CD4-positive, alpha-beta T cell treated with Interleukin-1 beta for 1 hour (primary cell): ENCODE measurements at places on chromosomes 2 and 18.

- DNase-seq: no peak
These were observed 166.7 kb downstream of the ST6GAL2 start for GRCh38 chr2:106719222-106719621.

DNA sequence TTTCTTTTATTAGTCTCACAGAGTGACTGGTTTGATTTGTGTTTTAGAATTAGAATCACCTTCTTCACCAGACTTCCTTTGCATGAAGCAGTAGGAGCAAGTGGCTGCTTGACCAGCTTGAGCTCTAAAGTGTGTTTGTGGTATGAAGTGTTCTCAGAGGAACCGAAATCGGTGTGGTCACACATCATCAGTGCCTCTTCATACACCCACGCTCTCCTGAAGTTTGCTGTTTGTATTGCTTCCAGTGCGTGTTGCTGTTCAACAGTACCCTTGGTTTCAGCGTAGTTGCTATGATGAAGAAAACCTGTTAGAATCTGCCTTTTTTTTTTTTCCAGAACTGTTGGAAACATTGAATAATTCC, 77.9 kb downstream of the LIMS1 start:
- DNase-seq: peak; percentile 66

DNA sequence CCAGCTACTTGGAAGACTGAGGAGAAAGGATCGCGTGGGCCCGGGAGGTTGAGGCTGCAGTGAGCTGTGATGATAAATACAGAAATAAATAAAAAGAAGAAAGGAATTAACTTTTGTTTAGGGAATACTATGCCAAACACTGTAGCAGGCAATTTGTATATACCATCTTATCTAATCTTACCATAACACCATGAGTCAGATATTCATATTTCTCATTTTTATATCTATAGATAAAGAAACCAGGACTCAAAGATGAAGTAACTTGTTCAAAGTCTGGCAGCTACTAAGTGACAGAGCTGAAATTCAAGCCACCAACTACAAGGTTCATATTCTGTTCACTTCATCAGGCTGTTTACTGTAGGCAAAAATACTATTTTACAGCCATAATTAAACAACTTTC, 119.2 kb upstream of the SLC39A10 start:
- DNase-seq: no peak

GRCh38 chr2:138147796-138148195, 183.5 kb downstream of the HNMT start:
- DNase-seq: no peak

GRCh38 chr2:184598316-184599053, at the start of gene ZNF804A:
Gene ZNF804A (plus strand): TSS chr2:184598529. CDS start chr2:184598960, 431 bp downstream.
- DNase-seq: peak; percentile 15

DNA sequence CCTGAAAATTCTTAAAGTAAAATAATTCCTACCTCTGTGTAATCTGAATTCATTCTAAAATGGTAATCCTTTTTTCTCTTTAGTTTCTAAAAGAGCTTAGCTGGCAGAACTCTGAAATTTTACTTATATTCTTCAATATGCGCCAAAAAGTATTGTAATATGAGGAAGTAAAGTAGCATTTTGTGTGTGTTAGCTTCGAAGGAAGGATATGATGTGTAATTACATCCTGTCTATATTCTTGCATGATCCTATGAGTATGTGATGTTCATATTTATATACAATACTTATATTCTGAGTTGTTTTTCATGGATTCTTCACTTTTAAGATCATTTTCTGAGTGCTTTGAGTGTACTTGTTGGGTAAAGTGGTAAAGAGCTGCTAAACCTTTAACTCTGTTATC, 402.9 kb upstream of the PKDCC start:
- no peak for DNase-seq

- DNase-seq: no peak
These were observed 36.5 kb downstream of the KANSL3 start for GRCh38 chr2:96601382-96602292.

GRCh38 chr2:116879650-116880160, 934.8 kb upstream of the DDX18 start:
- no peak for DNase-seq

GRCh38 chr2:3503483-3503882, 15.8 kb downstream of the ADI1 start:
- no peak for DNase-seq

GRCh38 chr18:35141567-35142274, 99.1 kb upstream of the ZNF397 start:
- no peak for DNase-seq

DNA sequence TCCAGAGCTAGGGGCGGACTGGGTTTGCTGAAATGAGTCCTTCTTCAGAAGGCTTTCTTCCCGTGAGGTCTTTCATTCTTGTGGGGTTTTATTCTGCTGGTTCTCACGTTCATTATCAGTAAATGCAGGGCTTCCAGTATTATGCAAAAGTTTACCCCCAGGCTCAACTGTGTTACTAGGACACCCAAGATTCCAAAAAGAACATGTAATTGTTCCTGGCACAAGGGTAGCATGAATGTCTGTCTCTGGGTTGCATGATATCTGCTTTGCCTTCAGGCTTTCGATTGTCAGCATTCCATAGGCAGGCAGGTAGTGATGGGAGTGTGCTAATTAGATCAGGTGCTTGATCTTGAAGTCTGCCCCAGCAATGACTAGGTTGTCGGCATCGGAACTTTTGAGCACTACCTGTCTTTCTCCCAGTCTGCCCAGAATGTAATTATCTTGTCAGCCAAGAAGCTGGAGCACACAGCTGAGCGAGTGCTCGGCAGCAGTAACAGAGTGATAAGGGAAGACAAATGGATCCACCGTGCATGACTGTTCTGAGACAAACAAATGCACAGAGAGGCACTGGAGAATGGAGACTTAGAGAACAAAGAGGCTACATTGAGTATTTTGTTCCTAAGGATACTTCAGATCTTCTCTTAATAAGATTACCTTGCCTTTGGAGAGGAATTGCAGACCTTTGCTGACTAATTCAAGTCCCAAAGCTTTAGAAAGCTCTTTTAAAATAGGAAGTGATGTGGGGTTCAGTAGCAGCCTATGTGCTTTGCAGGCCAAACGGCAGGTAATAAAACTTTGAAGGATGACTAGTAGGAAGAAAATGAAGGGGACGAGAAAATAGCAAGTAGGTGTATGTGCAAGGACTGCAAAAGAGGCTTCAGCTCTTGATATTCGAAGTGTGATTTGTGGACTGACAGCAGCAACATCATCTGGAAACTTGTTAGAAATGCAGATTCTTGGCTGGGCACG, 41.9 kb downstream of the ITGB6 start:
- DNase-seq: no peak
